ENCODE measurements at places on chromosomes 16 and 17.
A peak's percentile ranks its signal among the peaks of the same experiment; 100 is the strongest.

DNA sequence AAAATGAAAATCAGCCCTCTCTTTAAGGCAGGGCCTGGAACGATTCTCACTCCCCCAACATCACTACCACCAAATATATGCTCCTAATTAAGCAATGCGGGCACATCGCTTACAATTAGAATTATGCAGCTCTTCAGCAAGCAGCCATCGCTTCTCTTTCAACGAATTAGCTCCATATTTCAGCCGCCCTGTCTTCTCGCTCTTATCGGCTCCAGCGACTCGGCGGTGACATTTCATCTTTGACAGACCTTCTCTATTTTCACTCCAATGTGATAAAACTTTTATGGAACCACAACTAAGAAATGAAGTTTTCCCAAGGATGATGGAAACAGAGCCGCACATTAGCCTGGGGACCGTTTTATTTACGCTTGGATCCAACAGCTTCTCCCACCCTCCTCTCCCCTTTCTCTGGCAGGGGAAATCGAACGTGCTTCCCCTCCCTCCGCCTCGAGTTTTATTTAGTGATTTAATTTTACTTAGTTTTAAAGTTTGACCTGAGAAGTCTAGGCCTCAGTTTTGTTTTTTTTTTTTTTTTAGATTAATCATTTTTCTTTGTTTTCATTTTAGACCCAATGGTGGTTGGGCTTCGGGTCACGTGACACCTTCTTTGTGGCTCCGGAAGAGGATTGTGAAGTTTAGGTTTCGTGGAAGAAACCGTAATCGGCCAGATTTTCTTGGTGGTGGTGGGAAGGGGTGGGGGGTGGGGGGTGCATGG is 3.1 kb upstream of the HOXB2 start:
- DNase-seq: peak; percentile 65

DNA sequence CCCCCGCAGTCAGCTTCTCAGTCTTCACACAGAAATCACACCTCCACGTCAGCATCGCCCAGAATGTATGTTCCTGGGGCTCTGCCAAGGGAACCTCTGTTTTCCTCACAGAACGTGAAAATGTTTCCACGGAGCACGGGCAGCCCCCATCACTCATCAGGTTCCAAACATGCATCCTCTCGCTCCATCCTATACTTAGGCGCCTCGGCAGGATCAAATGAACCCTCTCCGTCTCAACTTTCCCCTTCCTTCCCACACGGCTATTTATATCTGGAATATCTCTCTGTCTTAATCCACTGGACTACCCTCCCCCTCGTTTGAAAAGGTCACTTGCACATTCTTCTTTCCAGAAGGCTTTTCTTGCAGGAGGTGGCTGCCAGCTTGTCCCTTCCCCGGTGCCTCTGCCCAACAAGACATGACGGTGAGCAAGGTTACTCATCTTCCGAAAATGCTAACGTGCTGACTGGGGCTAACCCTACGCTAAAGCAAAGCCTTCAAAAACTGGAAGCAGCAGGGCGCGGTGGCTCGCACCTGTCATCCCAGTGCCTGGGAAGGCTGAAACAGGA is 21.6 kb downstream of the NXN start:
- DNase-seq: no peak

DNA sequence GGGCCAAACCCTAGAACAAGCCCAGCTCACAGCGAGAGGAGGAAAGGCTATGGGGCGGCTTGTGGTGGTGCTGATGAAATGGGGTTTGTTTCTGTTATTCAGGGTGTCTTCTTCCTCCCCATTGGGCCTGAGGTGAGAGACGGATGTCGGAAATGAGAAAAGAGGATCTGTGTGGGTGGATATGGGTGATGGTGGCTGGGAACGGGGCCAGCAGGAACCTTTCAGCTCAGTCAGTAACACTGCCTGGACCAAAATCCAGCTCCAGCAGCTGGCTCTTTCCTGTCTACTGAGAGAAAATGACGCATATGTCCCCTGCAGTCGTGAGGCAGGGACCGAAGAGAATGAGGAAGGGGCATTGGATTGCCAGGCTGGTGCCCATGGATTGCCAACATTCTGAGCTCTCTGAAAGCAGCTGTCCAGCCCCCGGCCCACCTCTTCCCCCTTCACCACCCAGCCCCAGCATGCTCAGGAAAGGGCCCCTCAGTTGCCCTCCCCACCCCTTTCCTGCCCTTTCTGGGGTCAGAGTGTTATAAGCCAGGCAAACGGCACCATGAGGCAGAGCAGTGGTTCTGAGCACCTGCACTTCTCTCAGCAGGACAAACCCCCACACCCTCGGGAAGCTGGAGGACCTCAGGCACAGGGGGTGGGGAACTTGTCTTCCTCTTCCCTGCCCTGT is 4.0 kb downstream of the MYH3 start:
- DNase-seq: no peak

GRCh38 chr17:10754109-10754508 is 24.3 kb upstream of the TMEM220 start:
- DNase-seq: peak; percentile 5

DNA sequence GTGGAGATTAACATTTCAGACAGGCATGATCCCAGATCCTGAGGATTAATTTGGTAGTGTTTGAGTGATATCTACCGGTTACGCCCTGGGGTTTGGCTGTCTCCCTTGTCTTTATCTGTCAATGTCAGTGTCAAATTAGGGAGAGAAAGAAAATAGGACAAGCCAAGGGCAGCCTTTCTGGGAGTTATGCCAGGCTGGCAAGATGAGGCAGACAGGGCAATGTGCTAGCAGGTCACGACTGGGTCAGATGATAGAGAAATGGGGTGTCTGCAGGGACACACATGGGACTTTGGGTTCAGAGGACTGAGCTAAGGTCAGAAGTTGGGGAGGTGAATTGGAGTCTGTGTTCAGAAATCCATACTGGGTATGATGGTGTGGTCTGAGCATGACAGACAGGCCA is 27.4 kb upstream of the LYRM9 start:
- DNase-seq: no peak

GRCh38 chr16:64280317-64280716 is 841.5 kb downstream of the CDH11 start:
- DNase-seq: no peak

- DNase-seq: no peak
Observed at GRCh38 chr16:84239909-84240308, at the start of gene KCNG4. Gene KCNG4, minus strand, starts transcription at chr16:84240012. Its CDS starts 2,527 bp downstream, at chr16:84237485.

GRCh38 chr16:73794994-73795393 is 501.6 kb upstream of the PSMD7 start:
- no peak for DNase-seq

DNA sequence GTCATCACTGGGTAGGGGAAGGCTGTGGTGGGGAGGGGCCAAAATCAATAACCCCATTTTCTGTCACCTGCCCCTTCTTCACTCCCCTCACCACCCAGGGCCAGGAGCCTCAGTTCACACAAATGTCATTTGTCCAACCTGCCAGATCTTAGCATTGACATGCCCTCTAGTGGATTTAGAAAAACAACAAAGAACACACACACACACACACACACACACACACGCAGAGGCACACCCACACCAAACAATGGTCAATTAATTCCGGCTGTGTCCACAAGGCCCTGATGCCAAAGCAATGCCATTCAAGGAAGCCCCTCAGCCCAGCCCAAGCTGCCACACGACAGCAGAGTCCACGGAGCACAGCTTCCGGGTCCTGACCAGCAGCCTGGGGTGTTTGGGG is 68.4 kb downstream of the NOG start:
- no peak for DNase-seq

- no peak for DNase-seq
Observed at GRCh38 chr17:59436900-59437299, 105.4 kb downstream of the YPEL2 start.

- DNase-seq: no peak
Observed at GRCh38 chr16:71230122-71230845, at the start of gene HYDIN. Gene HYDIN, minus strand, starts transcription at chr16:71230722. Its CDS starts 43,827 bp downstream, at chr16:71186895.

GRCh38 chr16:86555704-86556075 is 655 bp upstream of the MTHFSD start:
- DNase-seq: no peak

DNA sequence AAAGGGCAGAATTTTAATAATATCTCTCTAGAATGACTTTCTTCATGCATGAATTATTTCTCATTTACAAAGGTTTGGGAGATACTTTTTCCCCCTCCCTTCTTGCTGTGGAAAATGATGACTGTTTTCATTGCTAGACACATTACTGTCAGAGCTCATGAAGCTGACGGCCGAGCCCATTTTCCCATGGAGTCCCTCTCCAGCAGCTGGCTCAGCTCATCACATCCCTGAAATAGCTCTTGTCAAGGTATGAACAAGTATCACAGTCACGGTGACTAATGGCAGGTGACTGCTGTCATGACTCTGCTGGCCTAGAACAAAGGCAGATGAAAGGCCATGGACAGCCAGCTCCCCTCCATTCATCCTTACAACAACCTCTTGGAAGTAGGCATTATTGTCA is 208.1 kb downstream of the ABCC12 start:
- no peak for DNase-seq

DNA sequence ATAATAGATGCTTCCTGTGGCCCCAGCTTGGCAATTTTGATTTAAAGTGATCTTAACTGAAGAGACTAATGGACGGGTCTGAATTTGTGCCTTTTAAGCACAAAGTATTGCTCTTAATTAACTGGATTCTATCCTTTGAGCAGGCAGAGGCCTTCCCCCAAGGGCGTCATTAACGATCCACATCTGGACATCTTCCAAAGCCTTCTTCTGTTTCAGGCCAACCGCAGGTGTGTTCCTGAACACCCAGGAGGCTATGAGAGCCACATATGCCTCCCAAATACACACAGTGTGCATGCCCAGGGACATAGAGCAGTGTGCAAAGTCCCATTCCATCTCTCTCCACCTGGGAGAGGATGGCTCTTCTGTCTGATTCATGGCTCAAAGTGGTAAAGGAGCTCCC is 42.3 kb downstream of the MAPT start:
- no peak for DNase-seq

- DNase-seq: no peak
Observed at GRCh38 chr16:17827313-17827712, 356.6 kb upstream of the XYLT1 start.
